ENCODE measurements at places on chromosomes 1 and 21. TPM values are rescaled to one million over a fixed set of nuclear protein-coding genes. Genes with fewer than 3 reads are reported as not detected.

ASAP3 gene
- total RNA-seq = 1.8 TPM

NUF2 gene
- total RNA-seq = 0.79 TPM

SMAP2 gene
- total RNA-seq = 4.2 TPM

TMPRSS2 gene
- 3.7 TPM for total RNA-seq

SRGAP2 gene
- 9.2 TPM for total RNA-seq

SIKE1 gene
- total RNA-seq = 90.5 TPM

SPATA17 gene
- 0.53 TPM for total RNA-seq

GPR153 gene
- total RNA-seq = 16.5 TPM

NHLH1 gene
- total RNA-seq = not detected

CRNN gene
- total RNA-seq = 6.6 TPM

CTSS gene
- 5.4 TPM for total RNA-seq

RIPK4 gene
- total RNA-seq = 35.5 TPM

TMOD4 gene
- total RNA-seq = not detected

RCAN1 gene
- 22.1 TPM for total RNA-seq

GBP5 gene
- 0.26 TPM for total RNA-seq

CRYBG2 gene
- 19.5 TPM for total RNA-seq

DR1 gene
- 64.8 TPM for total RNA-seq

APCS gene
- total RNA-seq = not detected

GOLT1A gene
- total RNA-seq = 1.8 TPM

WDR64 gene
- total RNA-seq = not detected

HSF2BP gene
- total RNA-seq = 5.8 TPM

SPRR2F gene
- not detected for total RNA-seq

WDR4 gene
- total RNA-seq = 28.4 TPM

SLC44A5 gene
- under 0.01 TPM for total RNA-seq

RTCA gene
- 44.3 TPM for total RNA-seq

ANGPTL1 gene
- not detected for total RNA-seq

EXTL1 gene
- not detected for total RNA-seq

KRTAP21-2 gene
- not detected for total RNA-seq

LRRC71 gene
- total RNA-seq = not detected

PDC gene
- not detected for total RNA-seq

HES3 gene
- total RNA-seq = not detected

ARHGEF16 gene
- total RNA-seq = 21.6 TPM
